AG09309 (cell line): ENCODE measurements at places on chromosomes 2 and 18.

- DNase-seq, result no peak
Observed at GRCh38 chr2:240568678-240569522, 616 bp downstream of the RNPEPL1 start.

- DNase-seq, result peak; percentile 25
Observed at GRCh38 chr2:237581751-237582746, 8.5 kb downstream of the RAB17 start.

- DNase-seq, result no peak
Observed at GRCh38 chr18:60145776-60146175, 226.8 kb downstream of the MC4R start.

GRCh38 chr18:48219810-48220499 lies 189.2 kb downstream of the ZBTB7C start:
- DNase-seq, result no peak

DNA sequence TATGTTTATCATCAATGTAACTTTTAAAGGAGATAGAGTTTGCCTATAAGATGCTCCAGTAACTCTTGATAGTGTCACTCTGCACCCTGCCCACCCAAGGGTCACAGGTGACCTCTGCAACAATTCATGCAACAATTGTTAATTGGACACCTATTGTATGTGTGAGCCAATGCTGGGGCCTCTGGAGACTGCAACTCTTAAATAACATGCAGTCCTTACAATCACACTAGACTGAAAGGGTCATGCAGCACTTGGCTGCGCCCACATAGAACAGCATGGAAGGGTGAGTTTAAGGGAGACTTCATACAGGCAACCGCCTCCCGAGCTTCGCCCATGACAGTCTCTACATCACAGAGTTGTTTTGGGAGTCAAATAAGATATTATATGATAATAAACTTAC lies 137.1 kb upstream of the TWIST2 start:
- DNase-seq, result no peak
